Activated CD4-positive, alpha-beta T cell treated with anti-CD3 and anti-CD28 coated beads for 24 hours (primary cell): ENCODE measurements at places on chromosomes 2 and 18.

GRCh38 chr2:1704631-1705556 lies 39.4 kb downstream of the PXDN start:
- no peak for DNase-seq

GRCh38 chr18:9335697-9336045 lies 1.1 kb downstream of the TWSG1 start:
- DNase-seq = no peak

DNA sequence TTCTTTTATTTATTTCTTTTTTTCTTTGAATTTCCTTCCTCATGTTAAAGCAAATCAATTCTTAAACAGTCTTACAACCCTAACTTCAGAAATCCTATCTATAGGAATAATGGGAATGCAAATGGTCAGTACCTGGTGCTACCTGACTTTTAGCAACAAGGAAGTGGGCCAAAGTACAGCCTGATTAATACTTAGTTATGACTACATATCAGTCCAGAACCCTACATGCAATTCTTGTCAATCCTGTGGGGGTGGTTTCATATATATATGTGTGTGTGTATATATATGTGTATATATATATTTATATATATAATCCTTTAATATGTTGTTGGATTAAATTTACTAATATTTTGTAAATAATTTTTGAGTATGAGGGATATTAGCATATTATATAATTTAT lies 14.8 kb upstream of the TRAPPC8 start:
- no peak for DNase-seq

GRCh38 chr18:3683483-3683882 lies 233.5 kb downstream of the TGIF1 start:
- DNase-seq = no peak
